ENCODE measurements at places on chromosomes 1 and 21.

DNA sequence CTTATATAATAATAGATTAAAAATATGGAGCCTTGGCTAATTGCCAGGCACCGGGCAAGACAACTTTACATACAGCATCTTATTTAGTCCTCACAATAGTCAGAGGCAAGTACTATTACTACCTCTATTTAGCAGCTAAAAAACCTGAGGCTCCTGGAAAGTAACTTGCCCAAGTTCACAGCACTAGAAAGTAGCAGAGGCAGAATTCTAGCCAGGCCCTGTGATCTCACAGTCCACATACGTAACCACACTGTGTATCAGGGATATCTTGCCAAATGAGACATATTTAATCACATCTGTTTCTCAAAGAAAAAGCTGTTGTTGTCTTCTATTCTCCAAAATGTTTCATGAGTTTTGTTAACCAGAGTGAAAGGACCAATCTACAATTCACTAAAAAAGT, 378.5 kb downstream of the PLPP3 start:
- DNase-seq: no peak

GRCh38 chr21:42590431-42591131, 62.8 kb upstream of the PDE9A start:
- no peak for DNase-seq

DNA sequence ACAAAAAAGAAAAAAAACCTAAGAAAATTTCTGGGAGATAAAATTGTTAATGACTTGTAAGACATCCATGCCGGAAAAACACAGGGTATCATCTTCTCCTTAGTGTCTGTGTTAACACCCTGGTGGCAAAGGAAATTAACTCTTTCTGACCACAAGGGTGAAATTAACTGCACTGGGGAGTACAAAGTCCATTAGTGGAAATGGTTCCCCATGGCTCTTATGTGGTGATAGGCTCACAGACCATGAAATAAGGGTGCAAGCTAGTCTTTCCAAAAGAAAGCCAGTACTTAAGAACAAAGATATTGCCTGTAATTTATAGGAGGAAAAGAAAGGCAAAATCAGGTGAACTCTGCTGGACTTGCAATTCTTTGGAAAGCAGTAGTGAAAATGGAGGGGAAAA, 185.4 kb downstream of the LRRIQ3 start:
- no peak for DNase-seq

GRCh38 chr1:45329445-45329844, 2.8 kb downstream of the HPDL start:
- no peak for DNase-seq
